ENCODE measurements at places on chromosomes 7 and 10.

DNA sequence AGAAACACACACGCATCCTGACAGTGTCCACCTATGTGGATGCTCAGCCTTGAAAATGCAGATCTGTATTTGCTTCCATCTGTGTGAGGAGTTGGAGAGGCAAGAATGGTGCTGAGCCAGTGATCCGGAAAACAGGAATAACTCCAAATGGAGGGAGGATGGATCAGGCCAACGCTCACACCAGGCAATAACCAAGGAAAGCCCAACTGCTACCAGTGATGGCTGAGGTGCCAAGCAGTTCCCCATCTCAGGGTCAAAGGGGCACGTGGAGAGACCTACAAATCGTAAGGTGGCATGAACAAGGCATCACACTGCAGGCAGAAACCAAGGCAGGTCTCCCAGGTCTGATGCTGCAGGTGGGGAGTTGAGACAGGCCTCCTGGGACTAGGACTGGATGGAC lies 153.6 kb downstream of the ADAM12 start:
- DNase-seq: no peak

- DNase-seq: no peak
Measured at GRCh38 chr10:119549247-119549999, 6.9 kb upstream of the RGS10 start.

DNA sequence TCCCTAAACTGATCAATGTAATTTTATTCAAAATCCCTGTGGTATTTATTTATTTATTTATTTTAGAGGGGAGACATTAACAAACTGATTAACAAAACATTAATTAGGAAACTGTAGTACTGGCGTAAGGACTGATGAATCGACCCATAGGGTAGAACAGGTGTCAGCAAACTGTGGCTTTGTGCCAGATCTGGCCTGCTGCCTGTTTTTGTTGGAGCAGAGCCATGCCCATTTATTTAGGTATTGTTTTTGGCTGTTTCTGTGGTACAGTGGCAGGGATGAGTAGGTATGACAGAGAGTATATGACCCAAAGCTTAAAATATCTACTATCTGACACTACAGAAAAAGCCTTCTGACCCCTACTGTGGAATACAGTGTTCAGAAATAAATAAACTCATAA lies 332.5 kb upstream of the ETV1 start:
- DNase-seq: no peak

- no peak for DNase-seq
Measured at GRCh38 chr7:100446040-100446439, 9.7 kb upstream of the PPP1R35 start.

DNA sequence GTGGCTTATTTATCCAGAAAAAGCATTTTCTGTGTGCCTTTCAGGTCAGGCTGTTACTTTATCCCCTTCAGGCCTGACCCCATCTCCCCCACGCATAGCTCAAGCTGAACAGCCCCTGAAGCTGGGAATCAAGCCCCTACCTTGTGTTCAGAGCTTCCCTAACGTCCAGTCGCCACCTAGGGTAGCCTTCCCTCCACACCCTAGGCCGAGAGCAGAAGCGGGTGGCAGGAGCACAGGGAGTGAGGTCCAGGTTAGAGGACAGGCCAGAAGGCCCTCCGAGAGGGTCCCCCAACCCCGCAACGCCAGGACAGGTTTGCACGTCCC lies 479 bp upstream of the SEMA4G start:
- no peak for DNase-seq

DNA sequence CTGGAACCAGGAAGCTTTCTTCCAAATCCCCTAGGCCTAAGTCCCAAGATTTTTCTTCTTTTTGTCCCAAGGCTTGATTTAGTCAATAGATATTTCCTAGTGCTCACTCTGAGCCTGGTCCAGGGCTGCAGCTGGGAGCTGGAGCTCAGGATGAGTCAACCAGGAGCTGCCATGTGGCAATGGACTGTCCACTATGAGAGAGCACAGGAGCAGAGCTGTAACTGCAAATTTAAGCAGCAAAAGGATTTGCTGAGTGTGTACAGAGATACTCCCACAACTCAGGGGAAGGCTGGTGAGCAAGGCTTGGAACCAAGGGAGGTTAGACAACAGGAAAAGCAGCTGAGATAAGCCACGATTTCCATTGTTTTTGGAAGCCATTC lies 92.1 kb upstream of the CXCL12 start:
- DNase-seq: no peak

DNA sequence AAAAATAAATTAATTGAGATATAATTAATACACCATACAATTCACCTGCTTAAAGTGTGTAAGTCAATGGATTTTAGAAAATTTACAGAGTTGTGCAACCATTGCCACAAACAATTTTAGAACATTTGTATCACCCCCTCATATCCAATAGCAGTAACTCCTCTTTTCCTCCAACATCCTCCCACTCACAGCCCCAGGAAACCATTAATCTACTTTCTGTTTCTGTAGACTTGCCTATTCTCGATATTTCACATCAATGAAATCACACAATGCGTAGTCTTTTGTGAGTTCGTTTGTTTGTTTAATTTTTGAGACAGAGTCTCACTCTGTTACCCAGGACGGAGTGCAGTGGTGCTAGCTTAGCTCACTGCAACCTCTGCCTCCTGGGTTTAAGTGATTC lies 13.7 kb upstream of the HERC4 start:
- no peak for DNase-seq

DNA sequence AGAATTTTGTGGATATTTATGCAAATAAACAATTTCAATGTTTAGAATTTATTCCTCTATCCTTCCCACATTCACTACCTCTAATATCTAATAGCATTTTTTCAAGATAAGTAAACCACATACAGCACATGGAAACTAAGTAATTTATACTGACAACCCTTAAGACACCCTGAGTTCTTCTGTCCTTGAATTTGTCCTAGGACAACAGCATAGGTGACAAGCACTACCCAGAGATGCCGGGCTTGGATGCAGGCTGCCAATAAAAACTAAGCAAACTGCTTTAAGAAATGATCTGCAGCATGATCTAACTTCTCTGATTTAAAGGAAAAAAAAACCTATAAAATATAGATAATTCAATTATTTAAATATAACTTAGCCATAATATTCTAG lies 22.7 kb downstream of the NT5C3A start:
- DNase-seq: no peak

- no peak for DNase-seq
Measured at GRCh38 chr7:72785166-72785955, 42.6 kb downstream of the TYW1B start.

- no peak for DNase-seq
Measured at GRCh38 chr10:50805981-50806622, 66.4 kb downstream of the ASAH2B start.

DNA sequence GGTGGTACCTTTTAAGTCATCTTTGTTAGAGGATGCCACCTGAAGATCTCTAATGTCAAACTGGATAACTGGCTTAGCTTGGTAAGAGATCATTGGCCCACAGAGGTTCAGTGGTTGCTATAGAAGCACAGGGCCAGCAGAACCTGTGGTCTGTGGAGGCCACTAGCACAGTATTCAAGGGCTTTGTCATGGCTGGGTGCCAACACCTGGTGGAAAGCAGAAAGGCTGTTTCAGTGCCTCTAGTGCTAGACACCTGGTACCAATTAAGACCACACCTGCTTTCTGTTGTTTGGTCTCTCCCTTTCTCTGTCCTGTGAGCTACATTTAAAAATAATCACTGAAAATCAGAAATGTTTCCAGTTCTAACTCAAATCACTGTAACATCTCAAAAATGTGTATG lies 10.0 kb upstream of the PCGF5 start:
- no peak for DNase-seq
